ENCODE measurements at places on chromosomes 5 and 9.

DNA sequence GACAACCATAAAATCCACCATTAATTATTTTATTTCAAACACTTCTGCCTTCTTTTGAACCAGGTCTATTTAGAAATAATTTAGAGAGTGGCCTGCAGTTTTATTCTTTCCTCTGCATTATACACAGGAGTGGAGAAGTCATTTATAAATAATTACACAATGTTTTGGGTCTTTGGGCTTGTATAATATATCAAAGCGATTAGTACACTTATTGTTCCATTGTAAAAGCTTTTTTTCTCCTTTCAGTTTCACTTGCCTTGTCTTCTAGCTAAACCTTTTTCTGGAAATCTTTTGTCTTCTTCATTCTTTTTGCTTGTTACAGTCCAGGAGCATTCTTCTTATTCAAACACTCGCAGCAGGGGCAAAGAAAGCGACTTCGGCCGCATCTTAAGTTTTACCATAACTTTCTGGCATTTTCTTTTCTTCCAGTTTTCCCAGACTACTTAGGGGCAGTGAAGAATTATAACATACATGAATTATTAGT, 7.3 kb upstream of the NEUROG1 start:
- no peak for DNase-seq

DNA sequence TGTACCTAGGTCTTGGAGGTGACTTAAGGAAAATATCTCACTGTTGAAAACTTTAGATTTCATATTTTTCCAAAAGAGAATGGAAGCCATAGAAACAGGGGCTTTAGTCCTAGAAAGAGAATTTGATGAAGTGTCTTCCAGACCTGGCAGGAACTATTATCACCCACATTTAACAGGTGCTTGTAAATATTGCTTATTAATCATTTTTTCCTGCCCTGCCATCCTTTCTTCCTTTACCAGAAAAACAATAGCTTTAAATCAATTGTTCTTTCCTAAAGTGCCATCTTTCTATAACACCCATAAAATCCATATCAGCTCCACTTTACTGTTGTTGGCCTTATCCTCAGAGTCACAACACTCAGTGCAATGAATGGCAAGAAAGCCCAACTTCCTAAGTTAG, 350.9 kb downstream of the YTHDC2 start:
- no peak for DNase-seq

- DNase-seq = no peak
Observed at GRCh38 chr9:93287189-93287552, 103.2 kb downstream of the WNK2 start.

- no peak for DNase-seq
Observed at GRCh38 chr5:152061095-152061494, 136.4 kb upstream of the GLRA1 start.

GRCh38 chr5:151202381-151203139, 21.3 kb downstream of the CCDC69 start:
- no peak for DNase-seq

GRCh38 chr9:68778635-68779034, 73.6 kb downstream of the PIP5K1B start:
- DNase-seq = no peak

DNA sequence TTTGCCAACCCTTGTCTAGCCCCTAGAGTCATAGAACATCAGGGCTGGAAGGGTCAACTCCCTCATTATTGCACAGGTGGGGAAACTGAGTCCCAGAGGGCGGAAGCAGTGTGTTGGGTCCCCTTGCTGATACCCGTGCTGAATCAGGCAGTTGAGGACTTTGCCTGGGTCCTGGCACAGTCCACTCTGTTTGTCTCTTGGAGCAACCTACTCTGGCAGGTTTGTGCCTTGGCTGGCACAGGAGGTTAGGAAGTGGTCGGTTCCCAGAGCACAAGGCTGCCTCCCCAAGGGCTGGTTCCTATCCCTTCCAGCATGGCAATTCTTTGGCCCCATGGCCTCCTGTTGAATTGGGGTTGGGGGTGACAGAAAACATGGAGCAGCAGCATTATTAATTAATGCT, 94.5 kb upstream of the SHB start:
- no peak for DNase-seq

DNA sequence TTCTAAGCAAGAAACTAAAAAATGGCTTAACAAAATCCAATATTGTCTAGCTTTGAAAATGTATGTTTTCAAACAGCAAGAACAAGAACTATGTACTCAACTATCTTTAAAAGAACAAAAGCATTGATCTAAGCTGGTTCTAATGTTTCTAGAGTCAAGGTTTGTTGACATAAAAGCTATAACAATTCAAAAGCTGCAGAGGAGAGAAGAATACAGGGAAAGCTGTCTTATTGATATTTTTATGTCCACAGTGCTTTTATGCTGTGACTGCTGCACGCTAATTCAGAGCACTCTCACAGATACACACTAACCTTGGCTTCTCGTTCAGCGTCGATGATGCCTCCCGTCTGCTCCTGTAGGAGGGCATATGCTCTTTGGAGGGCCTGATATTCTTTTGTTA, 129.5 kb upstream of the DPYSL3 start:
- no peak for DNase-seq

GRCh38 chr9:114372921-114373448, 14.8 kb downstream of the AKNA start:
- peak; percentile 64 for DNase-seq

- DNase-seq = no peak
Observed at GRCh38 chr5:129904667-129905472, 605 bp downstream of the CHSY3 start.

DNA sequence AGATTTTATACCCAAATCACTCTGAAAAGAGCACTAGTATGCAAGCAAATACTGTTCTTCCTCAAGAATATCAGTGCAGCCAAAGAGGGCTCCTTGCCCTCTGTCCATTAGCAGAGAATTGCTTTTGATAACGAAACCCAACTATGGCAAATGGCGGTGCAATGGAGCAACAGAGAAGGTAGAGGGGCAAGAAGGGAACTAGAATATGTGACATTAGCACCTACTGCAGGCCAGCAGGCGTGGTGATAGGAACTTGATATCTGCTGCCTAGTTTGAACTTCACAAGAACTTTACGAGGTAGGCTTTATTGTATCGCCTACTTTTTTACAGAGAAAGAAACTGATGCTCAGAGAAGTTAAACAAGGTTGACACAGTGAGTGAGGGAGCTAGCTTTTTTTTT, 66.1 kb downstream of the APBA1 start:
- DNase-seq = no peak

DNA sequence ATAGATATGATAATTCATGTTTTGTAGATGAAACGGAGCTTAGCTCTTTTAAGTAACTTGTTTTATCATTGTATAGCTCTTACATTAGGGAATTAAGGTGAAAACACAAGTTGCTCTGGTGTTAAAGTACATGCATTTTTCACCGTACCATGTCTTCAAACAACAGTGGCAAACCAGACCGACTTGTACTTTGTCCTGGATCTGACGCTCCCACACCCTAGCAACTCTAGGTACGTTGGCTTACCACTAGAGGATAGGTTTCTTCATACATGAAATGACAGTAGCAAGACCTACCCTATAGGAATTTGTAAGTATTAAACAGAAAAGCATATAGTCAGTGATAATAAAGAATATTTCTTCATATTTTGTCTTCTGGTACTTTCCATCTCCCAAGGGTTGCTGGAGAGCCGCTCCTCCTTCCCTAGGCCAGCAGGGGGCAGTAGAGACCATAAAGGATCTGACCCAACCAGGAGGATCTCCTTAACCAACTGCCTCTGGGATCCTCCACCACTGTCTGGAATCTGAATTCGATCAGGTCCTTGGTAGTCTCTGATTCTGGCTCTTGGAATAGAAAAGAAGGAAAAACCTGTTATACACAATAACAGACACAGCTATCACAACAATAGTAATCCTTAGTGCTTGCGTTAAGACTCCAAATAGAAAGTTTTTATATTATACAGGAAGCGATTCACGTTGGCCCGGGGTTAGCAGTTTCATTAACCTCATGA, 136.7 kb downstream of the CAVIN4 start:
- peak; percentile 17 for DNase-seq

GRCh38 chr5:16856531-16856930, 79.6 kb downstream of the MYO10 start:
- DNase-seq = no peak

DNA sequence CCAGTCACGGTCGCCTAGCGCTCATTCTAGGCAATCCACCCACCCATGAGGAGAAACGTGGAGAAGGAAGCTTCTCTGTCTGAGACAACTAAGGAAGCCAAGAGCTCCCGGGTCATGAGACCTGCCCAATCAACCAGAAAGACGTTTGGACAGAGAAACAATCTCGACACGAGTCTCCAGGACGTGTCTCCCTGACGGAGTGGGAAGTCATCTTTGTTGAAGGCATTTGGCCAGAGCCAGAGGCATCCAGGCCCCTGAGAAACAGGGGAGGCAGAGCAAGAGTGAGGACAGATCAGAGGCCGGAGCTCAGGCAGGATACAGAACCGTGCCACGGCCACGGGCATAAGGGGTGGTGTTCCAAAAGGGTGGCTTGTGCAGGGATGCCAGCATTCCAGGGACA, 479.0 kb downstream of the SPATA31A7 start:
- DNase-seq = no peak

DNA sequence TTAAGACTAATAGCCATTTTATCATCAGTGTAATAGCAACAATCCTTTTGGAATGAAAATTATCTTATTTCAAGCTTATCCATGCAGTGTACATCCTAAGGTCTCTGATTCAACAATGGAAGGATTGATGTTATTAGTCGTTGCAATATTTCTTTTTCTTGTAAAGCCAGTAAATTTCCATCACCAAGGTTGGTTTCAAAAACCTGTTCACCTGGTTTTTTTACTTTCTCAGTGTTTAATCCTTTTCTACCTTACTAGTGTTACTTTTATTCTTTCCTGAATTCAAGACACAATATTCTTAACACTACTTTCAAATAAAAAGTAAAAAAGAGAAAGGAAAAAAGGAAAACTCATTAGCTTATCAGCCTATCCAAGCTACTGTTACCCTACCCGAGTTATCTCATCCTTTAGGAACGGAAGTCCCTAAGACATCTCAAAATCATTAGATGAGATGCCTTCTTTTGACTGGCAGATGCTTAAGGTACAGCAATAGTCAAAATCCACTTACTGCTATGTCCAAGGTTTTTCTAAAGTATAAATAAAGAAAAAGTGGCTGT, 5.4 kb downstream of the ZFR start:
- no peak for DNase-seq

DNA sequence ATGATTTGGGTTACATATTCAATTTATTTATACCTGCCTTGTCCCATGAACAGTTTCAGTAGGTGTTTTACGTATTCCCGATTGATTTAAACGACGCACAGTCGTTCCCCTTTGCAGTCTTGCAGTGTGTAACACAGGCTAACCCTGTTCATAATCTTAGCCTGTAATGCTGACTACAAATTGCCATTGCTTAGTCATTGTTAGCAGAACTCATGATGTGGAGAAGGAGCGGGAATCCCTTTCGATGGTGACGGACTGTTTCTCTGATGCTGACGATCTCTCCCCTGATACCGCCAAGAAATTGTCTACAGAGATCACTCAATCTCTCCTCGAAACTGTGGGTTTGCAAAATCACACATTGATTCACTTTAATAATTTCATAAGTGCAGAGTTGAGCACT, 93.2 kb downstream of the MRPL36 start:
- DNase-seq = no peak

- DNase-seq = no peak
Observed at GRCh38 chr9:105389796-105390195, 58.0 kb upstream of the FSD1L start.

- no peak for DNase-seq
Observed at GRCh38 chr5:10671041-10672008, 89.7 kb downstream of the DAP start.

DNA sequence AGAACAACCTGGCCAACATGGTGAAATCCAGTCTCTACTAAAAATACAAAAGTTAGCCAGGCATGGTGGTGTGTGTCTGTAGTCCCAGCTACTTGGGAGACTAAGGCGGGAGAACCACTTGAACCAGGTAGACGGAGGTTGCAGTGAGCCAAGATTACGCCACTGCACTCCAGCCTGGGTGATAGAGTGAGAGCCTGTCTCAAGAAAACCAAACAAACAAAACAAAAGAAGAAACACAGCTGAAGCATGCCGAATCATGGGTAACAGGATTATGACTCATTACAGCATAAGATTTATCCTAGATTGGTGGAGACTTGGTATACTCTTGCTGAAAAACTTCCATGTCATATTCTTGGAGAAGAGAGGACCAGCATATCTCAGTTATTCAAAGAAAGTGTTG, 236.7 kb upstream of the CCNH start:
- no peak for DNase-seq

GRCh38 chr5:67350618-67351201, 154.1 kb upstream of the CD180 start:
- DNase-seq = no peak

- no peak for DNase-seq
Observed at GRCh38 chr9:100083448-100084127, 15.2 kb downstream of the ERP44 start.

- no peak for DNase-seq
Observed at GRCh38 chr9:129166623-129167557, 11.2 kb downstream of the IER5L start.

GRCh38 chr5:95280401-95281095, 4.3 kb downstream of the MCTP1 start:
- DNase-seq = no peak

DNA sequence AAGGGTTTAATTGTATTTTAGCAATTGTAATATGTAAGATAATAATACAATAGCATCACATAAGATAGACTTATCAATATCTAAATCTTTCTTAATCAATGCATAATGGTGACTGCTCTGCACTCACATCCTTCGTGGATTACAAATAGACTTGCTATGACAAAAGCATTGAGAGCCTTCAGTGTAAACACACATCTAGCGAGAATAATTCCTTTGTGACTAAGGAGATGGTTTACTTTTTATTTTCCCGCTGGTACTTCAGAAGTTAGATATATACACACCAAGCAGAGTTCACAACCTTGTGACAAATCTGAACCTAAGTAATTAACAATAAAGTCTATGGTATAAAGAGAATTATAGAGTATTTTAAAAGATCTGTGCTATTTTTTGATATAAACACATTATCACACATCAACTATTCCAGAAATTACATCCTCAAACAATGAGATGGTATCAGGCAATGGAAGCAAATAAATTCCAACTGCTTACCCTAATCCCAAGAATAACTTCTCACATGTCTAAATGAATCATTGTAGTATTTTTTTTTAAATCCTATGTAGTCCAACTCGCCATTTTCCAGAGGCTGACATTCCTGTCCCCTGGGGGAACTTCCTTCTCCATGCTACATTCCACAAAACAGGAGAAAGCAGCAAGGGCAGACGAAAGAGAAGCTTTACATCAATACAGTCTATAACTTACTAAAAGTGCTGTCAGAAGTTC, 51.2 kb downstream of the MAPKAP1 start:
- DNase-seq = no peak

- no peak for DNase-seq
Observed at GRCh38 chr5:104178829-104179456, 616.4 kb upstream of the NUDT12 start.

DNA sequence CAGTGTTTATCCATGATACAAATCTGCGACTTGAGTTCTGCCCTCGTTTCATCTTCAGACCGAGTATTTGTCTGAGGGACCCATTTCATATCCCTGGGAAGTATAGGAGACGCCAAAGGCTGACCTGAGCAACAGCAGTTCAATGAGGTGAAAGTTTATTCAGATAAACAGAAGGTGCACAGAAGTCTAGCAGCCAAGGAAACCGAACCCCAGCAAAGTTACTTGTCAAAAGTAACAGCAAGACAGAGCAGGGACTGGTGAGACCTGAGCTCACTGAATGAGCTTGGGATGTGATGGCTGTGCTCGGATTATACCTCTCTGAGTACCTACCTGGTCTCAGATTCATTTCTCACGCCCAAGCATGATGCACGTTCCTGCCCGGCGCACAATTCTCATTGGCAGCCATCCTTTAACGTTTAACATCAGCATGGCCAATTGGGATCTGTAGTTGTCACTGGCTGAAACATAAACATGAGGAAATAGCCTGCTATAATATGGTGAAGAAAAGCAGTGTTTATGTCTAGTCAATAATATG, 599 bp downstream of the LYRM7 start:
- DNase-seq = no peak

All from stimulated activated CD8-positive, alpha-beta memory T cell treated with anti-CD3 and anti-CD28 coated beads, Interleukin-4, amount 100 ng/mL, for 1 hour (primary cell).